ENCODE measurements at places on chromosomes 4 and X.

- no peak for DNase-seq
These were observed 23.2 kb downstream of the TRMT44 start for GRCh38 chr4:8463811-8464210.

DNA sequence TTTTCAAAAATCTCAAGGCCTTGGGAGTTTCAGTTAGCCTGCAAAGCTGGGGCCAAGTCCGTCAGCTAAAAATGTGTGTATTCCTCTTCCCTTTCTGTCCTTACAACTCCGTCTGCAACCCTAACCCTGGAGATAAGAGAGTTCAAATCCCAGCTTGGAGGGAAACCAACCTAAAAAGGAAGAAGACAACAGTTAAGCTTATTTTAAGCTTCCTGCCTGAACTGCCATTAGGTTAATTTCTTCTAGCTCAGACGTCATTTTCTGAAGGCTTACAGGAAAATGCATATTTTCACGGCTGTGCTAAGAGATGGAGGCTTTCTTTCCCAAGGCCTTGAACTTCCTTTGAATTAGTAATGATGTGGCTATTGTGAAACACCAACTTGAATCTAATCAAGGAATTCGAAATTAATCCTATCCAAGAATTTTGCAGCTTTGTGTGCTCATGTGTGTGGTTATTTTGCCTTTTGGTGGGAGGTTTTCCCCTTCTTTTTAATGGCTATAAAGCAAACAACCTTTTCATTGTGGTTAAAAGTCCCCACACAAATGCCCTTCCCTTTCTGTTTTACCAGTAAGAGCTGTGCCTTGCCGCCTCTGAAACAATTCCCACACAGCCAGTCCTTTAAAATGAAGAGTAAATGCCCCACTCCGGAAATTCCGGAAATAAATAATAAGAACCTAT is 103.5 kb downstream of the IRF2 start:
- no peak for DNase-seq

DNA sequence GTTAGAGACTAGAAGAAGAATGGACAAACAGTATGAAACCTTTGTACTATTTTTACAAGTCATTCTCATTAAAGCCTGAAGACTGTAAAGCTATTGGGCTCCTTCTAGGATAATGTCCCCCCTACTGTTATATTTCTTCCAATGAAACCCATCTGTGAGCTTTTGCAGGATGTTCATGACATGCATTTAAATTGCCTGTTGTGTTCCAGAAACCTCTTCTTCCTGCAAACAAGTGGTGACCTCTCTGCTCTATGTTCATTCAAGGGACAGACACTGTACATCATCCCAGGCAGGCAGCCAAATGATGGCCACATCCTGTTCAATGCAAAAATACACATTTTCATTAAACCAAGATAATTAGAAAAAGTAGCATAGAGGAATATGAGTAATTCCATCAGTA is 128.0 kb downstream of the C4orf33 start:
- no peak for DNase-seq

DNA sequence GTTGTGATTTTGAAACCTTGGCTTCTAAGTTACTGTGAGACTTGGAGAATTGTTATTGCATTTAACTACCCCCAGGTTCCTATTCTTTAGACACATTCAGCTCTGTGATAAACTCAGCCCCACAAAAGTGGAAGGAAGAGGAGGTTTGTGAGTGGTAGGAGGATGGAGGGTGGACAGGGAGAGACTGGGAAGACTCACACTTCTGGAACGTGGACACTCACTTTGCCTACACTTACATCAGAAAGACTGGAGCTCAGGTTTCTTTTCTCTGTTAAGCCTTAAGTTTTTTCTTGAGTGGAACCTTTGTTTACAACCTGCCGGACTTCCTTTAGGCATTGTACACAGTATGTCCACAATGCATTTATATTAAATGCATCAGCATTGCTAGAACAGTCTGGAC is 99.0 kb downstream of the AREG start:
- no peak for DNase-seq

DNA sequence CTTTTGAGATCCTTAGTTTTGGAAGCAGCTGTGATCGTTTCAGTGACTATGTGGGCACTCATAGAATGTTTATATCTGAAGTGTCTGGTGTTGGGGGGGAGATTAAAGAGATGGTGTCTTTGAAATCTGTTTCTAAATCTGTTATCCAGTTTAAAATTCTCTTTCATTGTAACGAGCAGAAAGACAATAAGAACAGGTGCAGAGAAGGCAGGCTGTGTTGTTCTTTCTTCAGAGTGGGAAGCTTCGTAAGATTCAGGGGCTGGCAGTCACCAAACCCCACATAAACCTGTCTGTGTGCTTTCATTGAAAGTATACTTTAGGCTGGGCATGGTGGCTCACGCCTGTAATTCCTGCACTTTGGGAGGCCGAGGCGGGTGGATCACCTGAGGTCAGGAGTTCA is 16.3 kb upstream of the DHRSX start:
- no peak for DNase-seq

DNA sequence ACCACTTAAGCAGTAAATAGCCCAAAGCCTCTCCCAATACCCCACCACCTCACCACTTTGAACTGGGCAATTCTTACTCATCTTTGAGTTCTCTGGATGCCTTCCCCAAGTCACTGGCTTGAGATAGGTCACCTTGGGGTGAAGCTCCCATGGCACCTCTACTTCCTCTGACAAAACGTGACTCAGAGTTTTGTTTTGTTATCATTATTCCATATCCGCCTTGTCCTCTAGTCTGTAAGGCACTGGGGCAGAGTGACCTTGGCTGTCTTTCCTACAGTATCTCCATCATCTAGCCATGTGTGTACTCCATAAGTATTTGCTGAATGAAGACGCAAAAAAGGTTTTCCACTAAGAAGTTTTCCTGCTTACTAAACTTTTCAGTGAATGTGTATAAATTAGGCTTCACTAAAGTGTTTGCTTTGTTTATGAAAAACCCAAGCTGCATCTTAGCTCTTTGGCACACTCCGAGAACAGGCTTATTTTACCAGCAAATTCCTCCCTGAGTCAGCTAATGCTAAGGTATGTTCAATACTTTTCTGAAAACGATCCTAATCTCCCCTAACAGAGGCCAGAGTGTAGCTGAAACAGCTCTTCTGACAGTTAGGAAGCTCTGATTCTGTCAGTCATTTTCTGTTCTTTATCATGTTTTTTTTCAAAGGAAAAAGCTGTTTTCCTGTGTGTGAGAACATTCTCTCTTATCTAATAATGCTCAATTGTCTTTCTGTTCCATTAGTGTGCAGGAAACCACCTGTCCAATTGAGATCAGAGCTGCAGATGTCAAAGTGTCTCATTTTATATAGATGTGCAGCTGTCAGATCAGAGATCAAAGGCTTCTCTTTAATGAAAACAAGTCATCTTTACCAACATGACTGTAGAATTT is 30.2 kb upstream of the TSPAN5 start:
- no peak for DNase-seq

DNA sequence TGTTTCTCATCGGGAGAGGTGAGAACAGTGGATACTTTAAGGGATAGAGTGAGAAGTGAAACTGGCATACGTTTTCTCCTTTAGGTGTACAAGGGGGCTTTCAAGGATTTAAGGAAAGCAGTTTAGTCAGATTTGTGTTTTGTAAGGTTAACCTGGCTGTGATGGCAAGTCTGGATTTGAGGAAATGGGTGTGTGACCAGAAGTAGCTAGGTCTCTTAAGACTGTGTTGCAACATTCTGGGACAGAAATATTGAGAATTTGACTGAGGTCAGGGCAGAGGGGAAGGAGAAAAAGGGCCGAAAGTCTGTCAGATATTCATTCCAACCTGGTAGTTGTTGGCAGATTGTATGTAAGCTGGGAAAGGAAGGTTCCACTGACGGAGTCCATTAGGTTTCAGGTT is 10.4 kb upstream of the GABRE start:
- DNase-seq, result no peak

DNA sequence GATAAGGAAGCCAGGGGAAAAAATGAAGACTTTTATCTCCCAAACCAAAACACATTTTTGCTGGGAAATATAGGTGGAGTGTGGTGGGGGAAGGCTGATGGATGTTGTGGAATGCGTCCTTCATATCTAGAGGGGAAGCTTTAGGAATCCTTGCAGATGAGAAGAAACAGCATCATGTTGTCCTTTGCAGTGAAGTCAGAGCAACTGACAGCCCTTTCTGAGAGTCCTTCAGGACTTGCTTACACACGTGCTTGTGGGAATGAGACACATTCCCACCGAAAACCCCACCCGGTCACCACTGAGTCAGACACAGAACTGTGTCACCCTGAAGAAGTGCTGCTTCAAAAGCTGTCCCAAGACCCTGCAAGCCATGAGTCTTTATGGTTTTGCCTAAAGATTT is 81.5 kb downstream of the SHROOM2 start:
- DNase-seq, result no peak

GRCh38 chrX:66633541-66633940 is 5.3 kb downstream of the EDA2R start:
- DNase-seq, result no peak

DNA sequence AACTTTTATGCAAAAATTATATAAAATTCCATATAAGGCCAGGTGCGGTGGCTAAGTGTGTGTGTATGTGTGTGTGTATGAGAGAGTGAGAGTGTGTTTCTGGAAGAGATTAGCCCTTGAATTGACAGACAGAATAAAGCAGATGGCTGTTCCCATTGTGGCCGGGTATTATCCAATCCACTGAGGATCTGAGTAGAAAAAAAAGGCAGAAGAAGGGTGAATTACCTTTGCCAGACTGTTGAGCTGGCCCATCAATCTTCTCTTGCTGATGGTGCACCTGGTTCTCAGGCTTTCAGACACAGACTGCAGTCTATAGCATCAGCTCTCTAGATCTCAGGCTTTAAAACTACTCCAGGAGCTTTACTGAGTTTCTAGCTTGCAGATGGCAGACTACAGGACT is 92.2 kb upstream of the SLIT2 start:
- DNase-seq, result no peak

DNA sequence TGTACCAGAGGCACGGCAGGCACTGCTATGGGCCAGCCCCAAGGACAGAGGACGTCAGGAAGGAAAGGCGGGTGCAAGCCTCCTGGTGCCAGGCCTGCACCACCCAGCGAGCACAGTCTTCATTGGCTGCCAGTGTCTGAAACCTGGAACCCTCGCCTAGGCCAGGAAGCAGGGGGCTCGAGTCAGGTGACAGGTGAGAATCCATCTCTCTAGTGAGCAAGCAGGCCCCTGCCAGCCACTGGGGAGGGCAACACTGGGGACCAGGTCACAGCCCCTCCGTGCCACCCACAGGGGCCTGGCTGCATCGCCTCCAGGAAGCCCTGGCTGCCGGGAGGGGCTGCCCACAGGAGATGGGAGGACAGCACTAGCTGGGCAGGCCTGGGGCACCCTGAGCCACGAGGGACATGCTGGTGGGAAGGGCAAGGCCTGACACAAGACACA is 6.9 kb upstream of the HAUS3 start:
- DNase-seq, result no peak
